ENCODE measurements at places on chromosomes 1 and 21.

DNA sequence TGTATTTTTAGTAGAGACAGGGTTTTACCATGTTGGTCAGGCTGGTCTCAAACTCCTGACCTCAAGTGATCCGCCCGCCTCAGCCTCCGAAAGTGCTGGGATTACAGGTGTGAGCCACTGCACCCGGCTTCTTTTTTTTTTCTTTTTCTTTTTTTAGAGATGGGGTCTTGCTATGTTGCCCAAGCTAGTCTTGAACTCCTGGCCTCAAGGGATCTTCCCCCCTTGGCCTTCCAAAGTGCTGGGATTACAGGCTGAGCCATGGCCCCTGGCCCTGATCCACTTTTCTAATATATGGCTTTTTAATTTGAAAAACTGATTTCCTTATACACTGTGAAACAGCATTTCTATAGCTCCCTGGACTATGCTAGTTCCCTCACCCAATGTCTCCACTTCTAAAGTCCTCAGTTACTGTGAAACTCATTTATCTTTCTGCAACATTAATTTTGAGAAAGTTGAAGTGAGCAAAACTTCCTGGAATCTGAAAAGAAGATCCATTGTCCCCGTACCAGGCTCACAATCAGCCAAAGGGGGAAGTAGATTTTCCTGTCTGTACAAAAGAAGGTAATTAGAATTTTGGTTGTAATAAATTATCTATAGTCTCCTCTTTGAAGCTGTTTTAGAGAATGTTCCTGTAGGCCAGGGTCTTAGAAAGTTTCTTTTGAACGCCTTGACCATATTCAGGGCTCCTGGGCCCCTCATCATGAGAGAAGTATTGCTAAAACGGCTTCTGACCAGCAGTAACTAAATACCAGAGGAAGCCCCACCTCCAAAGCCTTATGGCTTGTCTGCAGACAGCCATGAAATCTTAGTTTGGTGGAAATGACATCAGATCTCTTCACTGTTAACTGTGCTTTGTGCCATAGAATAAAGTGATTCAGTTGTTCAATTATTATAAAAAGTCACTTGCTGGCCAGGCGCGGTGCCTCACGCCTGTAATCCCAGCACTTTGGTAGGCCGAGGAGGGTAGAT is 34.9 kb downstream of the DEGS1 start:
- DNase-seq = no peak

DNA sequence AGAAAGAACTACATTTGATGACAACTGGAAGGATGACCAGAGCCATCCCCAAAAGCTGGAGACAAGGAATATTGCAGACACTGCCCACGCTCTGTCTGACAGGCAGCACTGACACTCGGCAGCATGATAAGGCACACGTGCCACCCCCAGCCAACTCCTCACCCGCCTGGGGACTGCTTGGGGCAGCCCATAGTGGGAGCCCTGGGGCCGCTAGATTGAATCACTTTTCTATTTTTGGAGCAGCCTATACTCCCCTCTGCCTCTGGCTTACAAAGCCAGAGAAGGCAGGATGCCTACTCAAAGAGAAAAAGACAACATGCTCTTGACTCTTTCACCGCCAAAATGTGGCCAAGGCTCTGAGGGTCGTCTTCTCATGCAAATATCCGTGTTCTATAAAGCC is 1.3 kb downstream of the SMG5 start:
- DNase-seq = no peak

GRCh38 chr21:45994086-45994661 is 12.6 kb downstream of the COL6A1 start:
- no peak for DNase-seq

- no peak for DNase-seq
Measured at GRCh38 chr1:170214117-170215032, 68.6 kb downstream of the NTMT2 start.

DNA sequence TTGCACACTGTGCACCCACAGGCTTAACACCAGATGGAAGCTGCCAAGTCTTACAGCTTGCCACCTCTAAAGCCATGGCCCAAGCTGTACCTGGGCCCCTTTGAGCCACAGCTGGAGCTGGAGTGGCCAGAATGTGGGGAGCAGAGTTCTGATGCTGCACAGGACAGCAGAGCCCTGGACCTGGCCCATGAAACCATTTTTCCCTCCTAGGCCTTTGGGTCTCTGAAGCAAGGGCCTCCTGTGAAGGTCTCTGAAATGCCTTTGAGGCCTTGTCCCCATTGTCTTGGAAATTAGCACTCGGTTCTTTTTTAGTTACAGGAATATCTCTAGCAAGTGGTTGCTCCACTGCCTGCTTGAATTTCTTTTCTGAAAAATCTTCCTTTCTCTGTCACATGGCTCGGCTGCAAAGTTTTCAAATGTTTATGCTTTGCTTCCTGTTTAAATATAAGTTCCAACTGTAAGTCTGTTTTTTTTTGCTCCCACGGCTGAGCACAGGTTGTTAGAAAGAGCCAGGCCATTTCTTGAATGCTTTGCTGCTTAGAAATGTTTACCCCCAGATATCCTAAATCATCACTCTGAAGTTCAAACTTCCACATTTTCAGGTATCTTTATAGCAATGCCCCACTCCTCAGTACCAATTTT is 156.8 kb upstream of the GORAB start:
- no peak for DNase-seq

DNA sequence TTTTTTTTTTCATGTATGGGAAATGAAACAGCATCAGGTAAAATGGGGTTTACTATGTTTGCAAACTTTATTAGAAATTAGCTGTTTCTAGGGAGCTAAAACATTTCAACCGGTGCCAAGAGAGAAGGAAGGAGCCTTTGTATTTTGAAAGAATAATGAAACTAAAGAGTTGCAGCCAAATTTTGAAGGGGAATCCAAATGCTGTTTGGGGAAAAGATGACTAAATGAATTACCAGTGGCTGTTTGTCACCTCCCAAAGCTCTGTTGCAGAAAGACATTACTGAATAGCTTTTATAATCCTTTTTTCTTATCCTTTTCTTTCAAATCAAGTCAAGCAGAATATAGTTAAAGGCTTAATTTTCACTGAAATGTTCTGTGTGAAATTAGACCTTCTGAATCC is 591.3 kb upstream of the ADGRL2 start:
- no peak for DNase-seq

- DNase-seq = no peak
Measured at GRCh38 chr1:88284066-88284465, 400.0 kb upstream of the PKN2 start.

DNA sequence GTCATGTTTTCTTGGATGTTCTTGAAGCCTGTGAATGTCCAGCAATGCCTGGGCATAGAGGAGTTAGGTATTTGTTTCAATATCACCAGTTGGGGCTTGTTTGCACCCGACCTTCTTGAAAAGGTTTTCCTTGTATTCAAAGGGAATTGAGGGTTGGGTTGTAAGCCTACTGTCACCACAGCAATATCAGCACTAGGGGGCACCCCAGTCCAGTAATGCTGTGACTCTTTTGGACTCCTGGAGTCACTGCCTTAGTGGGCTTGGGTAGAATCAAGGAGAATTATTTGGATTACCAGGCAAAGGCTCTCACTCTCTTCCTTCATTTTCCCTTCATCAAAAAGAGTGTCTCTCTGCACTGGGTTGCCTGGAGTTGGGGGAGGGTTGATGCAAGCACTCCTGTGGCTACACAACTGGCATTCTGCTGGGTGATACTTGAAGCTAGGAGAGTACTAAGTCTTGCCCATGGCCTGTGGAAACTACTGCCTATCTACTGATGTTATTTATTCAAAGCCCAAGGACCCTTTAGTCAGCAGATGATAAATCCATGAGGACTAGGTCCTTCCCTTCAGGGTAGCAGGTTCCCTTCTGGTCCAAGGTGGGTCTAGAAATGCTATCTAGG is 34.5 kb downstream of the OR10R2 start:
- no peak for DNase-seq

DNA sequence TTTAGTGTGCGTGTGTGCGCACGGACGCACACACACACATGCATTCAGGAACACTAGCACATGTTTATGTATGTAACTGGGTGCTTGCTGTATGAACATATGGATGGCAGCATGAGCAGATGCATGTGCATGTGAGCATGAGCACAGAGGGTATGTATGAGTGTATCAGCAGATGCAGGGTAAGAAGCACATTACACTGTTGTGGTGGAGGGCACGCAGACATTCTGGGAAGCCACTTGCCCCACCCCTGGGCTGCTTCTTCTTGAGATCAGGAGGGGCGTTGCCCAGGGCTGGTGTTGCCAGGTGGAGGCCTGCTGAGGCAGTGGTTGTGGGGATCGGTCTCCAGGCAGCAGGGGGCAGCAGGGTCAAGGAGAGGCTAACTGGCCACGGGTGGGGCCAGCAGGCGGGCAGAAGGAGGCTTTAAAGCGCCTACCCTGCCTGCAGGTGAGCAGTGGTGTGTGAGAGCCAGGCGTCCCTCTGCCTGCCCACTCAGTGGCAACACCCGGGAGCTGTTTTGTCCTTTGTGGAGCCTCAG is 3.9 kb upstream of the P3R3URF start:
- peak; percentile 86 for DNase-seq

GRCh38 chr1:215292932-215293331 is 210.4 kb downstream of the KCNK2 start:
- DNase-seq = no peak

GRCh38 chr1:155188268-155188667 is 14.6 kb downstream of the TRIM46 start:
- no peak for DNase-seq

GRCh38 chr1:67191668-67192520 is 25.6 kb downstream of the IL23R start:
- no peak for DNase-seq

- DNase-seq = no peak
Measured at GRCh38 chr1:47474278-47475193, 36.7 kb downstream of the FOXD2 start.

GRCh38 chr1:173341307-173341706 is 134.2 kb upstream of the TNFSF4 start:
- no peak for DNase-seq

- DNase-seq = peak; percentile 28
Measured at GRCh38 chr1:8702850-8703810, 114.3 kb downstream of the RERE start.

DNA sequence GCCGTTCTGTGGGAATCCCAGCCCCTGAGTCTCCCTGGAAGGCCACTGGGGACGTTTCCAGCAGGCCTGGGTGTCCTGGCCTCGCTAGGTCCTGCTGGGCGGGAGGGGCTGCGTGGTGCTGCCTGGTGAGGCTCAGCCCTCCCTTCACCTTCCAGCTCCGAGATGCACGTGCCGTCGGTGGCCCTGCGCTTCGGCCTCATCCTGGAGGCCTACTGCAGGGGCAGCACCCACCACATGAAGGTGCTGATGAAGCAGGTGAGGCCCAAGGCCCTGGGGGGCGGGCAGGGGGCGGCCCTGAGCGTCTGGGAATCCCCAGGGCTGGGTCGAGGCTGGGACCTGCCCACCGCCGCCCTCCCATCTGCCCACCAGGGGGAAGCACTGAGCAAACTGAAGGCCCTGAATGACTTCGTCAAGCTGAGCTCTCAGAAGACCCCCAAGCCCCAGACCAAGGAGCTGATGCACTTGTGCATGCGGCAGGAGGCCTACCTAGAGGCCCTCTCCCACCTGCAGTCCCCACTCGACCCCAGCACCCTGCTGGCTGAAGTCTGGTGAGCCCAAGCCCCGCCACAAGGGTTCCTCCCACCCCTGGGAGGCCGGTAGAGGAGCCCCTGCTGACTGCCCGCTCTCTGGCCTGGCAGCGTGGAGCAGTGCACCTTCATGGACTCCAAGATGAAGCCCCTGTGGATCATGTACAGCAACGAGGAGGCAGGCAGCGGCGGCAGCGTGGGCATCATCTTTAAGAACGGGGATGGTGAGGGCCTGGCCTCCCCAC is 70.3 kb downstream of the PIK3CD start:
- no peak for DNase-seq

DNA sequence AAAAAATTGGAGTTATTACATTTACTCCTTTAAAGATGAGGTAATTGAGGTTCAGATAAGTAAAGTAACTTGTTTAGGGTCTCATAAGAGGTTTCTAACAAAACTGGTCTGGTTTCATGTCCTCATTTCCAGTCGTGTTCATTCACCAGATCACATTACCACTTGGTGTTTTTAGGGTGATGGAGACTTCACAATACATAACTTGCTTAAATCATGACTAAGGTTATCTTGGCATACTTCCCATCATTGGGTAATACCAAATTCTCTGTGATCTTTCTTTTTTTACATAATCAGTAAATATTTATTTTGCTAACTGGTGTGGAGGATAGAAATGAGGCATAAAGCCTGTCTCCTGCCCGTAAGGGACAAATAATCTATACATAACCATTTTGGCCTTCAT is 31.6 kb upstream of the RPTN start:
- DNase-seq = no peak

DNA sequence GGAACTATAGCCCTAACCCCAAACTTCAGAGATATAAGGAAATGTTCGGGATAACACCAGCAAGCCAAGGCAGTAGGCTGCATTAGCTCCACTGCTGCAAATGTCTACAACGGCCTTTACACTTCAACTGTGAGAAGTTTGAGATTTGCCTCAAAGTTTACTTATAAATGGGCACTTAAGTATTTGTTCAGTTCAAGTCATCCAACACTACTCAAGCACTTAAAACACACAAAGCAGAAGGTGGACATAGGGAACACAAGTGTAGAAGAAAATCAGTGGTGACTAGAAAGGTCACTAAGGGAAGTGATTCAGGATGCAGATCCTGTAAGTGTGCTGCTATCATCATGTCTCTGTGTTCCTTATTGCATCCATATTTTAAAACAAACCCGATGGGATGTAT is 220.6 kb downstream of the SLC45A1 start:
- no peak for DNase-seq

DNA sequence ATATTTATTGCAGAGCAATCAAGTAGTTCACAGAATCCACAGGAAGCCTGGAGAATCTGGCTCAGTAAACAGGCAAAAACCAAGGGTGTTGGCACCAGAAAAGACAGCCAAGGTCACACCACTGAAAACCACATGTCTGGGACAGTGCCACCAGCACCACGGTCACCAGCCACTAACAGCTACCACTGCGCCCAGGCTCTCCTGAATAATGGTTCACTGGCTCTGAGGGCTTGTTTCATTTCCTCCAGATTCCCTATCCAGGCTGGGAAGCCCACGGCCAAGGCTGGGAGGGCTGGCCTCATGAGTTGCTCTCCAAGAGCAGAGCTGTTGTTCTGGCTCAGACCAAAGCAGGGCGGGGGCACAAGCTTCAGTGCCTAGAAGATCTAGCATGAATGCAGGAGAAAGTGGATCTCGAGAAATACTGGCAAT is 54.5 kb upstream of the PTGFRN start:
- no peak for DNase-seq

GRCh38 chr1:59994302-59995198 is 68.0 kb upstream of the CYP2J2 start:
- DNase-seq = no peak

- no peak for DNase-seq
Measured at GRCh38 chr1:9319208-9319788, 26.6 kb downstream of the SPSB1 start.

DNA sequence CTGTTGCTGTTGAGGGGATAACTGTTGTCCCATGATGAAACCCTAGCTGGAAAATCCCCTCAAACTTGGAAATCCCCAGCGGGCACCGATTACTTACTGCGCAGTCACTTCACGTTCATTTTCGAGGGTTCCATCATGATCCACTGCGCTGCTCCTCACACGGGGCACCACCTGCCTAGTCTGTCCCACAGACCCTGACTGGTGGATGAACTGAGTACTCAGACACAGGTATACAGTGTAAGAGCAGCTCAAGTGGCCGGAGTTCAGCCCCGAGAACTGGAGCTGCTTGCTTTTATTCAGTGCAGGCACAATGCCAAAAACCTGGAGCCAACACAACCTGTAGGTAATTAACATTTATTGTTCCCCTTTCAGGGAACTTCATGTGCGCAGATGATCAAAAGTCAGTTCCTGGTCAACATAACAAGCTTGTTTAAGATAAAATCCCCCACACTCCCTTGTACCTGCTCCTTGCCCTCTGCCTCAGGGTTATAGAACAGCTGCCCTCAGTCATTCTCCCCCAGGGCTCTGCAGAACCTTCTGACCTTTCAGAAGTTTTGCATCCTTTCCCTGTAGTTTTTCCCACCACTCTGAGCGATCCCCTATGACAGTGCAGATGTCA is 46.5 kb upstream of the PRELP start:
- no peak for DNase-seq
